ENCODE measurements at places on chromosomes 2 and 18.

DNA sequence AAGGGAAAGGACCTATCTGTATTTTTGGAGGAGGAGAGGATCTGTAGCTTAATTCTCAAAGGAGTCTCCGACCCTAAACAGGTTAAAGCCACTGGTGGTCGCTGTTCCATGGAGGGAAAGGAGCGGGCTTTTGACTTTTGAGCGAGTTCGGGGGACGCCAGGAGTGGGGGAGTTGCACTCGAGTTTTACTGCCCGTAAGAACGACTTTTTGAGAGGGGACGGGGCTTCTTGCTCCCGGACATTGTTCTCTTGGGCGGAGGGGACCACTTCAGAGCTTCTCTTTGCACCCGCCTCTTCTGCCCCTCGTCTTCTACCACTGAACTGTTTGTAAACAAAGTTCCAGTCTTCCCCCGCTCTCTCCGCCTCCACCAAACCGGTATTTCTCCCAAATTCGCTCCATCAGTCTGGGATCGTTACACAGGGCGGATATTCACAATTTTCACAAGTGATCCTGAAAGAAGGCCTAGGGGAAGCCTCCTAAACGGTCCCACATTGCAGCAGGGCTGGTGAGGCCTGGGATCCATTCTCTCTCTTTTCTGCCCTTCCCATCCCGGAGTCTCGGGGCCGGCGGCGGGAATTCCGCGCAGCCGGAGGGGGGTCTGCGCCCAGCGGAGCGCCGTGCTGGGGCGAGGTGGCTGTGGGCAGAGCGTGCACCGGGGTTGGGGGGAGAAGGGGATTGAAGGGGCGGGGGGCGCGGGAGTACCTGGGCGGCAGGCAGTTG lies 6.6 kb downstream of the DLX2 start:
- DNase-seq, result no peak

- no peak for DNase-seq
Measured at GRCh38 chr18:46719388-46719787, 37.5 kb downstream of the ST8SIA5 start.

DNA sequence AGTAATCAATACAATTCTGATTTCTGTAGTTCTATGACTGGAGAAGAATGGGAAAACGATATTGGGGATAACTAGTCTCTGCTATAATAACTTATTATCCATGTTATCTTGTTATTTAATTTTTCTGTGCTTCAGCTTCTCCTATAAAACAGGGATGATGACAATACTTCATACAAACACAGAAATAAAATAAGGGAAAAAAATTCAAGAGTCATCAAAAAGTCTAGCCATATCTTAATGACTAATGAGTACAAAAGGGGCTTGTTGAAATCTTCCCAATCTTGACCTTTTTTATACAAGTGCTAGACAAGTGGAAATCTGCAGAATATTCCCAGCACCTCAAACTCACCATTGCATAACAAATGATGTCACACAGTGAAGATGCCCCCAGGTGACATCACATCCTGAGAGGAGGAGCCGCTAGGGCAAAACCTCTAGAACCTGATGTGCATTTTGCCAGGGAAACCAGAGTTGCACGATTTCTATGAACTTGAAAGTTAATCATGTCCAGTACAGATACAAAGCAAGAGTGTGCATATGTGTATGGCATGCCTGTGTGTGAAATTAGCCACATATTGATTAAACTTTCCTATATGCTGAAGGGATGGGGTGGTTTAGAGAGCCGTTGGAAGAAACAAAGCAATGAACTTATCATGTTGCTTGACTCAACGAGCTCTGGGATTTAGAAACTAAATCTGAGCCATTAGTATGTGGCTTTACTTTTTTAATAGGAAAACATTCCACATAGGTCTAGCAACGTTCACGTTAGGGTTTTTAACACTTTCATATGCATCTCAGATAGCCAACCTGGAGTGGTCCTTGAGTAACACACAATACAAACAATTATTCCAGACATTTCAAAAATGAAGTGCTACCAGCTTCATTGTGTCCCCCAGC lies 278.9 kb downstream of the SLC4A3 start:
- no peak for DNase-seq

DNA sequence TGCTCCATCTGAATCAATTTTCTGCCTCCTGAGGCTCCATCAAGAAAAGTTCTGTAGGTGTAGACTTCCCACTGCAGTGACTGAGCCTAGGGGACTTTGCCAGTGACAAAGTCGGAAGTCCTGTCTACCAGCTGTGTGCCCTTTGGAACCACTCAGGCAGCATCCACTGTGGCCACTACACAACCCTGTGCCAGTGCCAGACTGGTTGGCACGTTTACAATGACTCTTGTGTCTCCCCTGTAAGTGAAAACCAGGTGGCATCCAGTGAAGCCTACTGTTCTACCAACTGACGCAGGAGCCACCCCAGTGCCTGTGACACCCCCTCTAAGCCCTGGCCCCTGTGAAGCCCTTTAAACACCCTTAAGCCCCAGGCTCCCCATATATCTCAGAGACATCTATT lies 132.1 kb upstream of the SERPINE2 start:
- DNase-seq, result no peak

GRCh38 chr2:178807227-178808008 lies at the start of gene TTN:
Gene TTN, minus strand, starts transcription at chr2:178807423. Its CDS starts 2,781 bp downstream, at chr2:178804642.
- DNase-seq, result no peak

GRCh38 chr18:10410472-10411308 lies 43.7 kb upstream of the APCDD1 start:
- peak; percentile 37 for DNase-seq

DNA sequence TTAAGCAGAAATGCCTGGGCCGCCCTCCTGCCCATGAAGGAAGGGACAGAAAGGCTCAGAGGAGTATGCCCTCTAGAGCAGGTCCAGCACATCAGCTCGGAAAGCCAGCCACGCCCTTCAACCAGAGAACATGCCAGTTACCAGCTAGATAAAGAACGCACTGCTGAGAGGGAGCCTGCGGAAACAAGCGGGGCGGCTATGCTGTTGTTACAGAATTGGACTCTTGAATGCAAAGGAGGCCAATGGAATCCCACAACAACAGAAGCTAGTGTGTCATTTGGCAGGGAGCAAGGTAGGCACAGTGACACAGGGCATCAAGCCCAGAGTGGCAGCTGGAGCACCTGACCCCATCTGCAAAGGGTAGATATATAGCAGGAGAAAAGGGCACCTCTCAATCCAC lies 242.9 kb upstream of the ID2 start:
- DNase-seq, result no peak
